ENCODE measurements at places on chromosomes 3 and 15.

- DNase-seq = no peak
Observed at GRCh38 chr15:67843571-67844387, 3.9 kb upstream of the RNU6-1 start.

- no peak for DNase-seq
Observed at GRCh38 chr15:34900748-34901147, 68.8 kb downstream of the AQR start.

- peak; percentile 68 for DNase-seq
Observed at GRCh38 chr3:158167737-158168557, 58.1 kb downstream of the RSRC1 start.

DNA sequence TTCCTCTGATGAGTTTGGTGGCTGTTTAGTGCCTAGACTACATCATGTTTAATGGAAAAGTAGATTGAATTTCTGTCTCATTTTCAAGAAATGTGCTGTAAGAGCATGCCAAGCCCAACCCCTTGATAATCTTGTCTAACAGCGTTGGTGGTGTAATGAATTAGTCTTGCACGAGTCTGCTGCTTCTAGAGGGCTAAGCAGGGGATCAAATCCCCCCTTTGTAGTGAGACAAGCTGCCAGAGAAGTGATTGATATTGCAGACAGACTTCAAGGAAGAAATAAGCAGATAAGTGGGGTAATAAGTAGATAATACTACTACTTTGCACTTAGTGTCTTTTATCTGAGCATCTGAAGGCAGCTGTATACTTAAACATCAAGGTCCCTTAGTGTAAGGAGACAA is 141.4 kb downstream of the TP63 start:
- no peak for DNase-seq

GRCh38 chr15:50676799-50677483 is 9.7 kb downstream of the TRPM7 start:
- no peak for DNase-seq
